Activated naive CD8-positive, alpha-beta T cell treated with anti-CD3 and anti-CD28 coated beads, Interleukin-2, amount 10 ng/mL, durations not matched to agents 7 days and 5 days (primary cell): ENCODE measurements at places on chromosomes 4 and X. TPM values are rescaled to one million over a fixed set of nuclear protein-coding genes. Genes with fewer than 3 reads are reported as not detected.

The PAPSS1 gene
- 20.3 TPM for total RNA-seq

GRCh38 chrX:55710701-55711100 lies 6.8 kb upstream of the RRAGB start:
- no peak overlapping the region for H3K4me3 ChIP-seq
- DNase-seq = no peak
- peaks cover 2% of the 10 kb centered on the region for H3K36me3 ChIP-seq

The F8A2 gene
- total RNA-seq = not detected

GRCh38 chr4:184357772-184358171 lies 116.6 kb downstream of the IRF2 start:
- no peak overlapping the region for H3K27ac ChIP-seq
- peaks cover 4% of the 10 kb centered on the region for H3K36me3 ChIP-seq
- DNase-seq = no peak
- no peaks in the 10 kb centered on the region for H3K27me3 ChIP-seq
- no peak overlapping the region for H3K4me3 ChIP-seq

GRCh38 chr4:183553601-183554345 lies 48.9 kb downstream of the ING2 start:
- H3K4me3 ChIP-seq = no peak overlapping the region
- no peaks in the 10 kb centered on the region for H3K4me1 ChIP-seq
- DNase-seq = no peak
- H3K36me3 ChIP-seq = no peaks in the 10 kb centered on the region
- H3K27ac ChIP-seq = no peak overlapping the region

The NWD2 gene
- total RNA-seq = not detected

The GAB1 gene
- 0.80 TPM for total RNA-seq
